A673 (cell line): ENCODE measurements at places on chromosomes 2 and 18. TPM values are rescaled to one million over a fixed set of nuclear protein-coding genes. Genes with fewer than 3 reads are reported as not detected.

DNA sequence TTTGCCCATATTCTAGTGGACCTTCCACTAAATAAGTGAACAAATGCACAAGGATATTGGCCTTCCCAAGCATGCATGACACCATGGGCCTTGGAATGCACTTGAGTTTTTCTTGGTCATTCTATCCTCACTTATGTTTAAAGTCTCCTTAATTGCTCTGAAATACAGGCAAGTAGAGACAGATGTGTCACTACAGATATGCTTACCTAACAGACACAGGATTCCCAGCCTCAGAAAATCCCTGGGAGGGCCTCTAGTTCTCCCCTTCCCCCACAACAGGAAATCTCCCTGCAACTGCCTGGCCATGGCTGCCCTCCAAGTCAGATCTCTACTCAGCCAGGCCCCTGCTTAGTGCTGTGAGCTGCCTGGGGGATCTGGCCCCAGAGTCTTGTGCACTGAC, 445.2 kb downstream of the IRS1 start:
- H3K4me1 ChIP-seq: peaks cover 5% of the 10 kb centered on the region
- H3K4me3 ChIP-seq: no peak overlapping the region
- no peaks in the 10 kb centered on the region for H3K36me3 ChIP-seq
- H3K27me3 ChIP-seq: no peaks in the 10 kb centered on the region
- no peak overlapping the region for H3K27ac ChIP-seq

DNA sequence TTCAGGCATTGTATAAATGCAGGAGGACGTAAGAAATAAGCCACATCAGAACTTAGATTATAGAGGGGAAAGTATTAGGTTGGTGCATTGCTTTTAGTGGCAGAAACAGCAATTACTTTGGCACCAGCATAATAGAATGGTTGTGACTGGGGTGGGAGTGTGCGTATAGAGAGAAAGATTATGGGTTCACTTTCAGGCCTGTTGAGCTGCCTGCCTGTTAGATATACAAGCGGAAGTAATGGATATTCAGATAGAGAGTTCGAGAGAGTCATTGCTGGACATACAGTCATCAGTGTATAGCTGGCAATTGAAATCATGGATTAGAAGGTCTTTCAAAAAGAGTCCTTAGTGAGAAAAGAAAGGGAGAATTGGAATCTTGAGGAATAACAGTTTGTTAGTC, 139.2 kb upstream of the MYO3B start:
- H3K4me3 ChIP-seq: no peak overlapping the region
- no peaks in the 10 kb centered on the region for H3K27me3 ChIP-seq
- peaks cover 4% of the 10 kb centered on the region for H3K4me1 ChIP-seq
- H3K27ac ChIP-seq: no peak overlapping the region
- DNase-seq: no peak
- H3K36me3 ChIP-seq: no peaks in the 10 kb centered on the region

DNA sequence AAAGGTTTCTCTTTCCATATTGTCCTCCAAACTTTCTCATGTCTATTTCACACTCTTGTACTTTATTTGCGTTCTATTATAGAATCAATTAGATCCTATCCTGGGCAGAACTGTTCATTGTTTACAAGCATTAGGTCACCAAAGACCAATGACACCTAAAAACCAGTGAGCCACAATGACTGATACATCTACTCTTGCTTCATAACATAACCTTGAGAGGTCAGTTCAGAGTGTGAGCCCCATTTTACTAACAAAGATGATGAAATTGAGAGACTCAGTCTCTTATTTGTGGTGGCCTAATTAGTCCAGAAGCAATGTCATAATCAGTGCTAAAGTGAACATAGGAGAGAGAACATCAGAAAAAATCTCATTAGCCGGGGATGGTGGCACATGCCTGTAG, 248.9 kb upstream of the RBBP8 start:
- DNase-seq: no peak
- peaks cover 11% of the 10 kb centered on the region for H3K27me3 ChIP-seq
- no peaks in the 10 kb centered on the region for H3K4me1 ChIP-seq
- H3K4me3 ChIP-seq: no peak overlapping the region
- H3K36me3 ChIP-seq: no peaks in the 10 kb centered on the region
- H3K27ac ChIP-seq: no peak overlapping the region

DNA sequence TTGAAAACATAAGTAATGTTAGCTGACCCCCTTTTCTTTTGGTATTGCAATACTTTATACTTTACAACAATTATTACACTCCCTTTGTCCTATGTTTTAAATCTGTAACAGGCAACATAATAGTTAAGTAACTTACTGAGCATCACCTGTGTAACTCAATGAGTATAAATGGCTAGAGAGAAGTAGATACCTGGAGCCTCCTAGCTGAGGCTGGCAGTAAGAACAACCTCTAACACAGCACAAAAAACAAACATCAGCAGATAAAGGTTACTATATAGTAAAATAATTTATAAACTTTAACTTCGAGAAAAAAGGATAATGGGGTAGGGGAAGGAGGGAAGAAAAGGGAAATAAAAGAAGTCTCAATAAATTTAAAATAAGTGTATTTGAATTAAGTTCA, 73.1 kb upstream of the ST8SIA5 start:
- no peak overlapping the region for H3K4me3 ChIP-seq
- no peaks in the 10 kb centered on the region for H3K4me1 ChIP-seq
- H3K27me3 ChIP-seq: no peaks in the 10 kb centered on the region
- no peak for DNase-seq
- H3K27ac ChIP-seq: no peak overlapping the region
- H3K36me3 ChIP-seq: peaks cover 9% of the 10 kb centered on the region

- no peaks in the 10 kb centered on the region for H3K27me3 ChIP-seq
- no peaks in the 10 kb centered on the region for H3K36me3 ChIP-seq
- no peak for DNase-seq
- no peak overlapping the region for H3K27ac ChIP-seq
Observed at GRCh38 chr2:179764710-179765109, 96.7 kb downstream of the ZNF385B start.

- H3K4me1 ChIP-seq: no peaks in the 10 kb centered on the region
- no peak for DNase-seq
- H3K36me3 ChIP-seq: no peaks in the 10 kb centered on the region
- H3K27me3 ChIP-seq: no peaks in the 10 kb centered on the region
- H3K27ac ChIP-seq: no peak overlapping the region
- H3K4me3 ChIP-seq: no peak overlapping the region
Observed at GRCh38 chr18:74831571-74832250, 234.0 kb downstream of the ZNF407 start.

GRCh38 chr2:23464156-23464555, 79.2 kb downstream of the KLHL29 start:
- no peak overlapping the region for H3K27ac ChIP-seq
- no peaks in the 10 kb centered on the region for H3K36me3 ChIP-seq
- no peaks in the 10 kb centered on the region for H3K4me1 ChIP-seq
- H3K27me3 ChIP-seq: no peaks in the 10 kb centered on the region
- DNase-seq: no peak

DNA sequence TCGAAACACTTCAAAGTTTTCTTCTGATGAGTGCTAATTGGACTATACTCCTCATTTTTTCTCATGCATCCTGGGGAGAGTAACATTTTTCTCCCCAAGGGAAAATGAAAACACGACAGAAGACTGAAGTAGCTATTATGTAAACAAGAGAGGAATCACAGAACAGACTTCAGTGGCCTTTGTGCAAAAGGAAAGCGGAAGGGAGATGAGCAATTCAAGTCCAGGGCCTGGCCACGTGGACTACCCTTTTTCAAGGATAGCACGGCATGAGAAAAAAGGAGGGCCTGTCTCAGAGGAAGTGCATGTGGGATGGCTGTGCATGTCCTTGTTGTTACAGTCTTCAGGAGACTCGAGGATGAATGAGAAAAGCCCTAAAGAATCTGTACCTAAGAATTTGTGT, 43.8 kb upstream of the KCNE4 start:
- no peak overlapping the region for H3K4me3 ChIP-seq
- no peak overlapping the region for H3K27ac ChIP-seq
- H3K4me1 ChIP-seq: no peaks in the 10 kb centered on the region
- H3K27me3 ChIP-seq: no peaks in the 10 kb centered on the region
- no peaks in the 10 kb centered on the region for H3K36me3 ChIP-seq

The ZNF396 gene
- total RNA-seq: 0.84 and 0.94 TPM in 2 replicates

The ASNSD1 gene
- total RNA-seq: 50.7 and 58.2 TPM in 2 replicates

The ATOH8 gene
- total RNA-seq: 4.3 and 4.6 TPM in 2 replicates

The MROH2A gene
- total RNA-seq: 0.92 and 1.3 TPM in 2 replicates

The POU3F3 gene
- 0.13 TPM in 1 of 2 replicates, not detected in the other for total RNA-seq

The SERPINB11 gene
- not detected in 2 replicates for total RNA-seq
